ENCODE measurements at places on chromosomes 5 and 9.

DNA sequence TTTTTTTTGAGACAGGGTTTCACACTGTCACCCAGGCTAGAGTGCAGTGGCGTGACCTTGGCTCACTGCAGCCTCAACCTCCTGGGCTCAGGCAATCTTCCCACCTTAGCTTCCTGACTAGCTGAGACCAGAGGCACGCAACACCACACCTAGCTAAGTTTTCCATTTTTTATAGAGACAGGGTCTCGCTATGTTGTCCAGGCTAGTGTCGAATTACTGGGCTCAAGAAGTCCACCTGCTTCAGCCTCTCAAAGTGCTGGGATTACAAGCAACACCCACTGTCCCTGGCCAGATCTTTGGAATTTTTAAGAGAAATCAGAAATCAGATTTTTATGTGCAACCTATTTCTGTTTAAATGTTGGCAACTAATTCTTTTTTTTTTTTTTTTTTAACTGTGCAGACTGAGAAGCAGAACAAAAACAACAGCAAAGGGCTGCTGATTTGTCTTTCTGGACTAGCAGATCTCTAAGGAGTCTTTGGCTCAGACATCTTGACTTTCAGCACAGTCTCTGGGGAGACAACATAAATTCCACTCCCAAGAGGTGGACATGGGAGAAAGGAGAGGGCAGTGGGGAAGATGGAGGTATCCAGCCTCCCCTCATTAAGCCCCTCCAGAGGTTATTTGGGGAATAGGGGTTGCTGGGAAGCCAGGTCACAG, 54.4 kb upstream of the FABP6 start:
- DNase-seq = no peak

GRCh38 chr5:130912088-130912487, 253.0 kb downstream of the HINT1 start:
- DNase-seq = no peak

GRCh38 chr9:9521033-9521779, 1091.6 kb downstream of the PTPRD start:
- no peak for DNase-seq

DNA sequence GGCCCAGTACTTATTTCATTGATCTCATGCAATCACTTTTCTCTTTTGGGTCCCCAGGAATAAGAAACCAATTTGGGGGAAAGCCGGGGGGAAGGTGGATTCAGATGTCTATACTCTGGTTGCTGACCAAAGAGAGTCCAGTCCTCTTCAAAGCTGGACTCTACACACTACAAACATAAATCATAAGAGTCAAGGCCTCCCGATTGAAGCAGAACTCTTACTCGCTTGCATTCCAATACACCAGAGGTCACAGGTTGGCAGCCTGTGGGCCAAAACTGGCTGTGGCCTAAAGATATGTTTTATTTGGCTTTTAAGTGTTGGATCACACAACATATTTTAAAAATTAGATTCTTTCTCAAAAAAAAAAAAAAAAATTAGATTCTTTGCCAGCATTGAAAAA, 311.4 kb upstream of the MSX2 start:
- DNase-seq = no peak

- no peak for DNase-seq
Measured at GRCh38 chr9:89991204-89991790, 386.5 kb downstream of the GADD45G start.

- no peak for DNase-seq
Measured at GRCh38 chr5:138649775-138650174, 74.6 kb upstream of the HSPA9 start.

- DNase-seq = no peak
Measured at GRCh38 chr9:127711831-127712274, 3.6 kb downstream of the PTRH1 start.

DNA sequence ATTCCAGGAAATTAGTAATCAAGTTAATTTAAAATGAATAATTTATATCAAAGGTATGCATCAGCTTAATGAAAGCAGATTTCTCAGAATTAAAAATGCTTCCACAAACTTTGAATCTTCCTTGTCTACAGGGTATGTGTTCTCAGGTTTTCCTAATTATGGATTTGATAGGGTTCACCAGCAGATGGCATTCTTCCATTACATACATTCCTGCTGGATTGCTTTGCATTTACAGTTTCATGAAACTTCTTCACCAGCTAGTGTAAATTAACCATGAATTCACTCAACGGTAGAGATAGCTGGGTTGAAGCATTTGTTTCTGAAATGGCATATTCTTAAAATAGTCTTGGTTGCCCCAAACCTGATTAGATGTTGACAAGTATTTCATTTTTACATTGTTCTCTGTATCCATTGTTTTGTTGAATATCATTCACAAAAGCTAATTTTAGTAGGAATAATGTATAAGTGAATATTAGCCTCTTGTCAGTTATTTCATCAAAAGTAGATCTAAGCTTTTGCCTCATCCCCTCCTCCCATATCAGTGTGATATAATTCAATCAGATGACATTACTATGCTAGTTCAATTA, 68.7 kb upstream of the WDR41 start:
- DNase-seq = no peak

- DNase-seq = no peak
Measured at GRCh38 chr5:177189965-177190364, 56.4 kb downstream of the NSD1 start.

Measured in activated CD8-positive, alpha-beta memory T cell treated with anti-CD3 and anti-CD28 coated beads for 1 hour (primary cell).